ENCODE measurements at places on chromosomes 4 and X.

- no peak for DNase-seq
These were observed 42.5 kb downstream of the VGLL1 start for GRCh38 chrX:136574548-136574947.

DNA sequence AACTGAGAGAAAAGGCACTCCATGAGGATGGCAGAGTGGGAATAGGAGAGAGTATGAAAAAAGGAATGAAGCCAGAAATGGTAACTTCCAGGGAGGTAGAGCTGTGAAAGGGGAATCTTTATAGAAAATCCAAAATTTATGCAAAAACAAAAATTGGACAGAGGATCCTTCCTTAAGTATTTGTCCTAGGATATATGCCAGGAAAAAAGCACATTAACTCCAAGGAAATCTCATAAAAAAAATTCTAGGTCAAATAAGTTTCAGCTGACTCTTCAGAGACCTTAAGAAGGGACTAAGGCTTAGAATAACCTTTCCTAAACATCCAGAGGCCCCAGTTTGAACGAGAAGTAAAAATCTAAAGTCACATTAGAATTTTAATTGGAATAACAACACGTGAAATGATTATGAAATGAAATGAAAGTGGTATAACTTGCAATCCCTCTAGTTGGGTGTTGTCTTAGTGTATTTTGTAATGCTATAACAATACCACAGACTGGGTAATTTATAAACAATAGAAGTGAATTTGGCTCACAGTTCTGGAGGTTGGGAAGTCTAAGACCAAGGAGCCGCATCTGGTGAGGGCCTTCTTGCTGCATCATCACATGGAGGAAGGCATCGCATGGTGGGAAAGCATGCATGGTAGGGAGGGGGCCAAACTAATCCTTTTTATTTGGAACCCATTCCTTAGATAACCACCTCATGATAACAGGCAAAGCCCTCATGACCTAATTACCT, 145.4 kb upstream of the RXFP1 start:
- DNase-seq, result no peak

DNA sequence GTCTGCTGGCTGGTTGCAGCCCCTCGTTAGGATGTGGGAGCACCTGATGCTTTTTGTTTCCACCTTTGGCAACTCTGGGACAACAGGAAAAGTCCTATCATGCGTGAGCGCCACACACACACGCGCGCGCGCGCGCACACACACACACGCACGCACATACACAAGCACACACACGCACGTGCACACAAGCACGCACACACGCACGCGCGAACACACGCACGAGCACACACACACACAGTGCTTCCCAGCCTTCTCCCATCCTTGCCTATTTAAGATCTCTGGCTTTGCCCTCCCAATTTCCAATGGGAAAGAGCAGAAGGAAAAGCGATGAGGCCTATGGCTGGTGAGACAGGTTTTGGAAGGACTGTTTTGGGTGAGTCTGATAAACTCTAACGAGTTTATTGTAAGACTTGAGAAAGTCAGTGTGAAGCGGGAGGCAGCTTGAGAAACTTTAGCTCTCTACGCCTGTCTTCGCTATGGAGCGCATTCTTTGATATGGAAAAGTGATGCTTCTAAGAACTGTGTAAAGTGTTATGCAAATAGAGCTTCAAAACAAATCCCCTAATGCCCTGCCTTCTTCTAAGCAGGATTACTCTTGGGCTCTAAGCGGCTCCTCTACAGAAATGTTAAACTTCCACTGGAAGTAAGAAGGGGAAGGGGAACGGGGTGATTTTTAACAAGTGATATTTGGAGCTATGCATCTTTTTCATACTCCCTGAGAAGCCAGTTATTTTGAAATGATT, 11.8 kb downstream of the SUPT20HL1 start:
- no peak for DNase-seq

- no peak for DNase-seq
These were observed 949.9 kb downstream of the TECRL start for GRCh38 chr4:63459329-63459728.

DNA sequence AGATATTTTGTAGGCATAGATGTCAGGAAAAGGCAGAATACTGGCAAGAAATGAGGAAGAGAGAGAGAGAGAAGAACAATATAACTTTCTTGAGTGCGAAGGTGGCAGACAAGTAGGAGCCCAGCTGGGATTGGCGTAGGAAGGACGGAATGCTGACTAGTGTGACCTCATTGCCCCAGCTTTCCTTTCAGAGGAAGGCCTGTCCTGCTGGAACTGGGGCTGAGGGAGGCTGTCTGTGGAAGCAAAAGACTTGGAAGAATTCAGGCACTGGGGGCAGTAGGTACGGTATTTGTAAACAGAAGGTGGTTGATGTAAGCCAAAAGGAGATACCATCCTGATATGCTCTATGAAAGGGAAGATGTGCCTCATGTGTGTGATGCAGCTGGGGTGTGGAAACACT, 818.4 kb downstream of the ADGRL3 start:
- DNase-seq, result no peak

GRCh38 chr4:77773101-77773500, 46.1 kb downstream of the CNOT6L start:
- DNase-seq, result no peak

- DNase-seq, result no peak
These were observed 146.8 kb downstream of the HMGN5 start for GRCh38 chrX:81054904-81055303.

DNA sequence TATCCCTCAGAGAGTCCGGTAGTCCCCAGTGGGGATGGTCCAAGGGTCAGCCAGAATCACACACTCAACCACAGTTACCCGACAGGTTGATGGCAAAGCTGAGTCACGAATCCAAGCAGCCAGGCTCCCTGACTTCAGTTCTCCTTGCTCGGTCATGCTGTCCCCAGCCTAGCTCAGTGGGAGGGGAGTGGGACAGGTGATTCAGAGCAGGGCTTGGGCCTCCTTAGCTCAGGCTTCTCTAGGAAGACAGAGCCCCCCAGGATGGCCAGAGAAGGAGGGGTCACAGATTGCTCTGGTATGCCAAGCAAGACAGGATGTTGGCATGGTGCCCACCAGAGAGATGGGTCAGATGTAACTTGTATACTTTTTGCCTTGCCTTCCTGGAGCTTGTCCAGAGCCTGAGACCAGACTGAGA, 66.5 kb downstream of the EFNB1 start:
- DNase-seq, result peak; percentile 32

- peak; percentile 57 for DNase-seq
These were observed 6.7 kb upstream of the ERCC6L start for GRCh38 chrX:72245461-72246089.

GRCh38 chr4:108570993-108571569, 49.3 kb upstream of the RPL34 start:
- DNase-seq, result peak; percentile 73

GRCh38 chrX:135309430-135309923, at the start of gene ETDC:
Gene ETDC, plus strand, starts transcription at chrX:135309480. Its CDS starts 0 bp downstream, at chrX:135309480.
- DNase-seq, result no peak

DNA sequence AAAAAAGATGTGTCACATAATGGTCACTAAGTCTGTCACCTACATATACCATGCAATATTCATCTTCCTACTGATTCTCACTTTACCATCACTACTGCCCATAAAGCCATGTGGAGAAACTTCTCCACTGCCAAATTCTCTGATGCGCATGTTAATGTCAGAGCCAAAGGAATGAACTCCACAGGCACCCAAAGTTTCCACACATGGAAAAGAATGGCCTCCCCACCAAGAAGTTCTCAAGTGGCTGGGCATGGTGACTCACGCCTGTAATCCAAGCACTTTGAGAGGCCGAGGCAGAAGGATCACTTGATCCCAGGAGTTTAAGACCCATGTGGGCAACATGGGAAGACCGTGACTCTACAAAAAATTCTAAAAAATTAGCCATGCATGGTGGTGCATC, 43.8 kb upstream of the UGDH start:
- DNase-seq, result peak; percentile 12

GRCh38 chrX:38985375-38985774, 184.1 kb downstream of the MID1IP1 start:
- peak; percentile 23 for DNase-seq

GRCh38 chrX:46140272-46140671, 404.9 kb downstream of the ZNF674 start:
- no peak for DNase-seq

GRCh38 chr4:147361726-147362125, 119.2 kb upstream of the EDNRA start:
- DNase-seq, result peak; percentile 87

GRCh38 chr4:79083406-79084010, 144.3 kb upstream of the PAQR3 start:
- DNase-seq, result no peak

GRCh38 chr4:94365304-94365703, 22.7 kb upstream of the HPGDS start:
- peak; percentile 41 for DNase-seq

GRCh38 chr4:119010909-119011606, 122.4 kb downstream of the SYNPO2 start:
- no peak for DNase-seq

GRCh38 chr4:184416913-184417734, 57.2 kb downstream of the IRF2 start:
- DNase-seq, result no peak

DNA sequence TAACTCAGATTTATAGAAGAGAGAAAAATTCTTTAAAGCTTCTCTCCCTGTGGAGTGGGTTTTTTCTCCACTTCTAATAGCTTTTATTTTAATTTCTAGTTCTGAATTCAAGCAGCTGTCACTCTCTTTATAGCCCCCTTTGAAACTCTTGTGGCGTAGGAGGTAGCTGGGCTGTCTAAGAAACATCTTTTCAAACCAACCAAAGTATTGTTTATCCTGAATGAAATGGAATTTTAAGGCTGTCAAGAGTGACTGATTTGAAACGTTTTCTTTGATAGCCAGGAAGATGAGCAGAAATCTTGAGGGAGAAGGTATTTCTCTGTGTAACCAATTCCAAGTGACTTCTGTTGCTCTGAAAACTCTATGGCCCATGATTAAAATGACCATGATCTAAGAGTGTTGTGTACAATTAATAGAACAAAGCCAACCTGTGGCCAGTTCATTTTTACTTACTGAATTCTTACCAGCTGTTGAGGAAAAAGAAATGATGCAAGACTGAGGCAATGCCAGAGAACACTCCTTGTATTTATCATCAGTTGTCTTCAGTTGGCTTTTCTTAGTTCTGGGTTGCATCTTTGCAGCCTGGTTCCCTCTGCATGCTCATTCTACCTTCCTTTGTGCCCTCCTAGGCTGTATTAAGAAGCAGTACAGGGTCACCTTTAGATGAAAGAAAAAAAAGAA, 298.4 kb downstream of the ARHGAP10 start:
- peak; percentile 73 for DNase-seq

- no peak for DNase-seq
These were observed 2.3 kb upstream of the PPP2R3B start for GRCh38 chrX:389021-389441.

GRCh38 chr4:169098054-169098497, 88.0 kb upstream of the CBR4 start:
- no peak for DNase-seq

DNA sequence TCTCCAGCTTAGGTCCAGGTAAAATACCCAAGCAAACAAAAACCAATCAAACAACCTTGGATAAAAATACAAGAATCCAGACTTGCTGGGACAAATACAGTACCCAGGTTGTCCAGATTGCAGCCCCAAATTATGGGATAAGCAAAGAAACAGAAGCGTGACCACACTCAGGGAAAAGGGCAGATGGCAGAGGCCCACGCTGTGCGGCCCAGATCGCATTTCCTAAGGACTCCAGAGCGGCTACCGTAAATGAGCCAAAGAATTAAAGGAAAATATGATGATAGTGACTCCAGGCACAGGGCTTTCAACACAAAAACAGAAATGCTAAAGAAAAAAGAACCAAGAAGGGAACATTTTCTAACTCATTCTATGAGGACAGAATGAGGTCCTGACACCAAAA, 50.3 kb downstream of the FGFRL1 start:
- DNase-seq, result no peak

GRCh38 chr4:120659616-120660170, 262.8 kb downstream of the PRDM5 start:
- DNase-seq, result no peak

- DNase-seq, result no peak
These were observed 16.1 kb downstream of the MSX1 start for GRCh38 chr4:4875611-4876010.

- no peak for DNase-seq
These were observed 60.8 kb upstream of the GRPEL1 start for GRCh38 chr4:7128644-7129043.

DNA sequence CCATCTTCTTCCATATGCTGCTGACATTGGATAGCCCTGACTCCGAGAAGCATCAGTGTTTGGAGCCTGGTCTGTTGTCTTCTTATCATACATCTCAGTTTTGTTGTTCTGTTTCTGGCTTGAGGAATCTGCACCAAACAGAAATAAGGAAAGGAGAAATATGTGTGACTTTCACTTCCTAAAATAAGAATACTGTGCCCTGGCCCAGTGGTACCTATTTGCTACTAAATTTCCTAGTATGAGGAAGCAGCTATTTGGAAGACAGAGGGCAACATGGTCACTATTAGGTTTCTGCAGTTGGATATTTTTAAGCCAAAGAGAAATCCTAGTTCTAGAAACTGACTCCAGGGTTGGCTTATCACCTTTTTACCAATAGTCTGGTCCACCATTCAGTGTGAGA, 16.8 kb downstream of the CT47C1 start:
- DNase-seq, result no peak

- peak; percentile 74 for DNase-seq
These were observed 135.6 kb downstream of the CHIC2 start for GRCh38 chr4:53928825-53929224.

DNA sequence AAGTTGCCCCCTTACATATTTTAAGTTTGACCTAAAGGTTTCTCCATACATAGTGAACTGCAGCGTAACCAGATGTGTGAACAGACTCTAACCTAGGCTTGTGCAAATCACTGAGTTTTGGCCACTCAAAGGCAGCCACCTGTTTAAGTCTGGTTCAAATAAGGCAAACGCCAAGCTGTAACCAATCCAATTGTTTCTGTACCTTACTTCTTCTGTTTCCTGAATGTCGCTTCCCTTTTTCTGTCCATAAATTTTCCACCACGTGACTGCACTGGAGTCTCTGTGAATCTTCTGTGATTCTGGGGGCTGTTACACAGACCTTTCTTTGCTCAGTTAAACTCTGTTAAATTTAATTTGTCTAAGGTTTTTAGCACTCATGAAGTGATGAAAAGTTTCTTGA, 618.8 kb downstream of the GLUD2 start:
- no peak for DNase-seq

All from fibroblast of skin of right biceps (primary cell).